Urinary bladder (tissue), 4 donors: ENCODE measurements at places on chromosomes 12 and 14. TPM values are rescaled to one million over a fixed set of nuclear protein-coding genes. Genes with fewer than 3 reads are reported as not detected.

TC2N gene
- total RNA-seq: 46.8 TPM

CACNA1C gene
- total RNA-seq: 25.7 TPM

KIF26A gene
- 8.5 TPM for total RNA-seq

PZP gene
- 1.7 TPM for total RNA-seq

LTBR gene
- 29.6 TPM for total RNA-seq

DIO3 gene
- 1.8 TPM for total RNA-seq

CIT gene
- total RNA-seq: 23.3 TPM

P2RX2 gene
- not detected for total RNA-seq

HOXC13 gene
- not detected for total RNA-seq

SLC41A2 gene
- 27.5 TPM for total RNA-seq

CLEC14A gene
- total RNA-seq: 27.5 TPM

IFNG-AS1 gene
- total RNA-seq: 0.32 TPM

CCDC175 gene
- total RNA-seq: 0.74 TPM

PDE3A gene
- 63.7 TPM for total RNA-seq

TOX4 gene
- total RNA-seq: 25.9 TPM

KCNJ8 gene
- 30.3 TPM for total RNA-seq

PMCH gene
- not detected for total RNA-seq

SOAT2 gene
- total RNA-seq: not detected

GPR68 gene
- 1.7 TPM for total RNA-seq

LBHD2 gene
- total RNA-seq: not detected

GSC gene
- total RNA-seq: 0.79 TPM

CLECL1 gene
- not detected for total RNA-seq

PRKAB1 gene
- 15.6 TPM for total RNA-seq

AKAP6 gene
- total RNA-seq: 43.0 TPM

MYF6 gene
- 8.6 TPM for total RNA-seq

WSB2 gene
- total RNA-seq: 61.3 TPM

MMP19 gene
- total RNA-seq: 4.3 TPM

DPPA3 gene
- total RNA-seq: not detected

TRPV4 gene
- 0.90 TPM for total RNA-seq

TMPRSS12 gene
- not detected for total RNA-seq

MAP3K9 gene
- total RNA-seq: 2.7 TPM

TCP11L2 gene
- 66.8 TPM for total RNA-seq

C1RL gene
- 20.6 TPM for total RNA-seq

SYCP3 gene
- 0.21 TPM for total RNA-seq

FOXM1 gene
- 6.2 TPM for total RNA-seq
